Motor neuron (in vitro differentiated cells): ENCODE measurements at places on chromosomes 1 and 21. TPM values are rescaled to one million over a fixed set of nuclear protein-coding genes. Genes with fewer than 3 reads are reported as not detected.

Gene RCSD1
- total RNA-seq = 0.21 and 0.23 TPM in 2 replicates

GRCh38 chr1:207951652-207952051 is 40.7 kb upstream of the CD34 start:
- no peak for ATAC-seq

GRCh38 chr1:111660204-111661150 is 40.9 kb downstream of the RAP1A start:
- ATAC-seq = no peak

Gene MPL
- total RNA-seq = not detected in 2 replicates

DNA sequence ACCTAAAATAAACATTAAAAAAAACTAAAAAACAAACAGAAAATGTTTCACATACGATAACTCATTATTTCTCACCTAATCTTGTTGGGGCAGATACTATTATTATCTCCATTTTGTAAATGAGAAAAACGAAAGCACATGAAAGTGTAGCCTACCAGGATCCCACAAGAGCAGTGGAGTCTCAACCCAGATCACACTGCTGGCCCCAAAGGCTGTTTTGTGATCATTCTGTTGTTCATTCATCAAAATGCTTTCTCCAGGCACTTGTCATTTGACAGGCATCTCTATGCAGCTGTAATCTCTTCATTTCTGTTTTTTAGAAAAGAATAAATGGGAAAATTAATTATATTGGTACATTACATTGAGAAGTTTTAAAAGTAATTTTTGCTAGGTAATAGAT is 67.5 kb downstream of the AK5 start:
- no peak for ATAC-seq

Gene HCRTR1
- 0.19 and 0.39 TPM in 2 replicates for total RNA-seq

DNA sequence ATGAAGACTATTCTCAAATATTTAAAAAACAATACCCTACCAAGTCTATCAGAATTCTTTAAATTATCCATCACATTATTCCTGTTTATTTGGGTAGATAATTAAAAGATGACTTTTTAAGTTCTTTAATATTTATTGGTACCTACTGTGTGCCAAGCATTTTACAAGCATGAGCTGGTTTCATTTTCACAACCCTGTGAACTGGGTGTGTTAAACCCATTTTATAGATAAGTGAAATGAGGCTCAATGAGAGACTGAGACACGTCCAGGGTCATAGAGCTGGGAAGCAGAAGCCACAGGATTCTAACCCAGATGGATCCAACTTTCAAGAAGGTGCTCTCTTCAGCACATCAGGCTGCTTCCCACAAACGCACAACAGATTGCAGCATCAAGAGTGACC is 12.3 kb downstream of the LRRN2 start:
- no peak for ATAC-seq

Gene PRPF38B
- total RNA-seq = 57.1 and 61.4 TPM in 2 replicates

Gene IFI44
- 0.76 and 1.0 TPM in 2 replicates for total RNA-seq

Gene KRTAP19-4
- not detected in 2 replicates for total RNA-seq
